Nucleus accumbens (tissue), 56 donors: ENCODE measurements at places on chromosomes 11 and 22.
A peak's percentile ranks its signal among the peaks of the same experiment; 100 is the strongest.

DNA sequence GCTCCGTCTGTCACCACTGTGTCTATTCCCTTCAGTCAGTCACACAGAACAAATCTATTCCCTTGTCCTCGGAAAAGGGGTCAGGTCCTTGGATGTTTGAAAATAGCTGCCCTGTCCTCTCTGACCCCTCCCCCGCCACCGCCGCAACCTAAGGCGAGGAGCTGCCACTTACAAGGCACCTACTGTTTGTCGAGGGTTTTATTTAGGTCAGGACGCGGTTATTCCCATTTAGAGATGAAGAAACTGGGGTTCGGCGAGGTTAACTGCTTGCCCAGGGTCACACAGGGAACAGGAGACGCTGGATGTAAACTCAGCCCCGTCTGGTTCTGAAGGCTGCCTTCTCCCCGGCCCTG is 1468.1 kb downstream of the BRD1 start:
- DNase-seq = no peak

- no peak for DNase-seq
Measured at GRCh38 chr11:10488934-10489691, 34.0 kb downstream of the AMPD3 start.

DNA sequence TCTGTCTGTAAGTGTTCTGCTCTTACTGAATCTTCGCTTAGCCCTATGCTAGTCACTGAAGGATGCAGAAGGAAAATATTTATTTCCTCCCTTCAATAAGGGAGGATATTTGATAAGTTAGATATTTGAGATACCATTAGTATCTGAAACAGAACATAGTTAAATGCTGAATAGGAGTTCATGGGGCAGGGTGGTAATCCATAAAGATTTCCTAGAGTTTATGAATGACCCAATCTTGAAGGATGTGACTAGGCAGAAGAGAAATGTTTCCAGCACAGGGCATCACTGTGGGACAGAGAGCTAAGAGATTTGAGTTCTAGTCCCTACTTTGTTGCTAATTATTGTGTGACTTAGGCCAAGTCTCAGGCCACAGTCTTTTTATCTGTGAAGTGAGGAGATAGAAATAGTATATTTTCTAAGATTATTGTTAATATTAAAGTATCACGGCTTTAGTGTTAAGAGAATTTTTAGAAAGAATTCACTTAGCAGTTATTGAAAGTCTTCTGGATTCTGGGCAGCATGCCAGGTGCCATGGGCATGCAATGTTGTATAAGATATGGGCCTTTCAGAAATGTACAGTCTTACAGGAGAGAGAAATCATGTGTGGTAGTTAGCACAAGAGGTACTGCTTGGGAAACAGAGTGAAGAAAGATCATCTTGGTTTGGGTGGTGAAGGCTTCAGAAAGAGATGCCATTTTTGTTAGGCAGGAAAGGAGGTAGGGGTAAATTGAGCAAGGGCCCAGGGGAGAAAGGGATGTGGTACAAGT is 24.0 kb downstream of the SWAP70 start:
- no peak for DNase-seq

DNA sequence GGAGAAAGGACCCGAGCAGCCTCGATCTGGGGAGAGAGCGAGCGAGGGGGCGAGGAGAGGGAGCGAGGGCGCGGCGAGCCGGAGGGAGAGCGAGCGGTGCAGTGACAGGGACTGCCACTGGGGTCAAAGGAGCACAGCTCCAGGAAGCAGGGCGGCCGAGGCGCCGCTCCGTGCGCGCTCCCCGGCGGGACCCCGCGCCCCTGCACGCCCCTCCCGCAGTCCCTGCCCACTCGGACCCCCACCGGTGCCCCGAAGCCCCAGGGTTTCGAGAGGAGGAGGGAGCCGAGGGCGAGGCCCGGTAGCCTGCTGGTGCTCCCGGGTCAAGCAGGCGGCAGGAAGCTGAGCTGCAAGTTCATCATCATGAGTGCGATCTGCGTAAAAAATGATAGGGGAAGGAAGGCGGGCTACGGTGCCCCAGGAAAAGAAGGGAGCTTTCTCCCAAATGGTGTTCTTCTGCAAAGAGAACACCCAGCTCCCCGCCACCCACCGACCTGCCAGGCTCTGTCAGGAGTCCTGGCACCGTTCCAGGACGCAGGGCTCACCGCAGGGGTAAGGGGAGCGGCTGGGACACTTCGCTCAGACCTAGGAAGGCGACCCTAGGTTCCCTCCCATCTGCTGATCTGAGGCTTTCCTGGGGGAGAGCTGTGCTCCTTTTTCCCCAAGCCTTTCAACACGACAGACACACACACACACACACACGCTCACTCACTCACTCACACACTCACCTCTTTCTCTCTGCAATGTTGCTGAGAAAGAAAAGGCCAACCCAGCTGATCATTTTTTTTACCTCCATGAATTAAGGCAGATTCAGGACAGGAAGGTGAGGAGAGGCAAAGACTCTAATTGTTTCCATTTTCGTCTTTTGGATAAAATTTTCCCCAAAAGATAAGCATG is at the start of gene MPPED2:
Gene MPPED2, minus strand, starts transcription at position 103 of the 894 bp plus-strand sequence. CDS start 5,980 bp downstream, outside the sequence.
- DNase-seq = peak; percentile 75

DNA sequence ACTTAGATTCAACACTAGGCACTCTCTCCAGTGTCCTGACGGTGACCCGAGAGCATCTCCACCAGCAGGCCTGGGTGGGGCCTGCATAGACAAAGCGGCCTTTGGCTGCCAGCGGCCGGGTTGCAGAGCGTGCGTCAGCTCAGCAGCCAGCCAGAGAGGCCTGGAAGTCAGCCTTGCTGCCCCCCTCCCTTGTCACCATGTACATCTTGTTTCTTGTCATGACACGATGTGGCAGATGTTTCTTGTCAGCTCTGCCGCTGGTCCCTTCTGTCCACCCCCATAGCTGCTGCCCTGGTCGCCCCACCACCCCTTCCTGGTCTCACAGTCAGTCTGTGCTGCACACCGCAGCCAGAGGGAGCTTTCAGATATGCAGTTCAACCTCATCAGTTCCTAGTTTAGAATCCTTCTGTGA is 33.1 kb upstream of the CBX7 start:
- DNase-seq = peak; percentile 43

GRCh38 chr22:39252461-39253434 is 8.0 kb upstream of the PDGFB start:
- DNase-seq = no peak

GRCh38 chr22:39924286-39924685 is 23.4 kb downstream of the GRAP2 start:
- DNase-seq = no peak

GRCh38 chr11:94132152-94132558 is 3.5 kb downstream of the PANX1 start:
- DNase-seq = no peak

DNA sequence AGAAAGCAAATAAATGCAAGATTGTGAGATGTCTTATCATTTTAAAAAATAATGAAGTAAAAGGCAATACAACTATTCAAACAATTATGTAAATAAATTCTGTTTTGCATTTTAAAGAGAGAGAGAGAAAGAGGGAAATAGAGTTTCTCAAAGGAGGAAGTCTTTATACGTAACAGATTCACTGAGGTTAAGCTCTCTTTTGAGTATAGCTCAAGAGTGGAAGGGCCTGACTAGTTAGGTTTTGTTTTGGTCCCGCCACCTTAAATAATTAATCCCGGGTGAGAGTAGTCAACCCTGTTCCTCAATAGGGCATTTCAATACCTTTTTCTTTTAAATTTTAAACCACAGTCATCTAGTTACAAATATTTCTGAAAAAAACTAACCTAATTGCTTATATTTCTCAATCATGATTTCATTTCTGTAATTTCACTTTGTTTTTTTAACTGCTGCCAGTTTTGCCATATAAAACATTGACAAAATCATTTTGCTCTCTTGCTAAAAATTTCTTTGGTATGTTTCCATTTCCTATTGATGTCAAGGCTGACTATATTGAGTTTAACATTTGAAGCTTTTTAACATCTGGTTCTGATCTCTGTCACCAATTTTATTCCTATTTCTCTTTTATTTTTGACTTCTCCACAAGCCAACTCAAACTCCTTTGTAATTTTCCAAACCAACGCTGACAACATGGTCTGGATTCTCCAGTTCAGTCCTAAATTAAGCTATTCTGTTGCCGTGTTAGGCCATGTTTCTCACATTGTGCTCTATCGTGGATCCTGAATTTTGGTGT is 10.3 kb downstream of the OR10D3 start:
- DNase-seq = no peak

DNA sequence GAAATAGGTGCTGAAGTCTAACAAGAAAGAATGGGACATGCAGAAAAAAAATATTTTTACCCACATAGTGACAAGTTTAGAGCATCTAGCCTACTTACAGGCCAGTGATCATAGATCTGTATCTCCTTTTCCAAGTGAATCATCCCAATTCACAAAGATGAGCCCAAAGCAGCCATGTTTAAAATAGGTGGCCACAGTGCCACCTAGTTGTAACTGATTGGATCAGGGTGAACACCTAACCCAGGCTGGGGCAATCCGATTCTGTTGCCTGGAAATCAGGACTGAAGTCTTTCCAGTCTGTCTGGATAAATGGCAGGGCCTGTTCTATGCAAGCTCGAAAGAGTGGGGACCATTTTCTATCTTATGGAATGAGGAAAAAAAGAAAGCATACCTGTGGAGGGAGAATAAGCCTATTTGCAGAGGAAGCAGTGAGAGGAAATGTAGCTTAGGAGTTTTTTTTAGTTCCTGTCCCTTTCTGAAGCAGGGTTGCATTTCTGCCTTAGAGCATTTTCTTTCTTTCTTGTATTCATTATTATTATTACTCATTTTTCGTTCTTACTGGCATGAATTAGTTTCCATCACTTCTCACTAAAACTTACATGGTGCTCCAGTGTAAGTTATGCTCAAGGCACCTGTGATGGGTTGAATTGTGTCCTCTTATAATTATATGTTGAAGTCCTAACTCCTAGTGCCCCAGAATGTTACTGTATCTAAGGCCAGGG is 113.2 kb upstream of the RAG2 start:
- no peak for DNase-seq

GRCh38 chr11:126088999-126089398 is 26.3 kb upstream of the CDON start:
- DNase-seq = no peak

GRCh38 chr11:100675115-100675650 is 11.9 kb upstream of the ARHGAP42 start:
- no peak for DNase-seq

- DNase-seq = no peak
Measured at GRCh38 chr11:77446911-77447629, 26.8 kb downstream of the PAK1 start.

DNA sequence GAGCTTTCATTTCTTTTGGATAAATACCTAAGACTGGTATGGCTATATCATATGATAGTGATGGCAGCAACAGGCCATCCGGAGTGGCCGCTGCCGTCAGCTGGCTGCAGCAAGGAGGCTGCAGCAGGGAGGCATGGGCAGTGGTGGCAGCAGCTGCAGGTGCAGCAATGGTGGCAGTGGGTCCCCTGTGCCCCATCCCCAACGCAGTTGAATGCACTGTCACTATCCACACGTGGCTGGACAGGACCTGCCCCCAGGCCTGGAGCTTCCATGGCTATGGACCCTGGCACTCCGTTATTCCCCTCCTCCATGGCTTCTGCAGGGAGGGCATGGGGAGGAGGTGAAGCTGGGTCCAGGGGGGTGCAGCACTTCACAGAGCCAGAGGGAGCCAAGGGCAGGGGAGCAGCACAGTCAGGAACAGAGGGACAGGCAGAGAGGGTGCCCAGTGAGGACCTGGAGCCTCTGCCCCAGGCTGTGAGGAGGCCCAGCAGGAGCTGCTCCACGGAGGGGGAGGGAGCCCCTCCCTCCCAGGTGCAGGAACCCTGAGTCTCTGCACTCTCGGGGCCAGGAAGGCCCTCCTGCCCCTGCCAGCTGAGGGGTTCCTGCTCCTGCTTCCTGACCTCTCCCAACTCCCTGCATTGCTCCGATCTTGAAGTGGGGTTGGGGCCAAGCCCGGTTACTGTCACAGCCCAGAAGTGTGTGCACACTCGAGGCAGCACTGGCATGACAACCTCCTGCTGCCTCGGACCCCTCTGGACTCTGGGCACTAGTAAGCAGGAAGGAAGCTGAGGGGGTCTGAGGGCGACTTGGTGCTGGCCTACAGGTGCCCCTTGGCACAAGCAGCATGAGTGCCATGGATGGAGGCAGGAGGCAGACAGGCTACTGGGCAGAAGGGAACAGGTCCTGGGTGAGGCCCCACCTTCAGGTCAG is 466.3 kb downstream of the GUCY1A2 start:
- DNase-seq = no peak

- DNase-seq = no peak
Measured at GRCh38 chr11:55942785-55943392, 6.7 kb upstream of the OR5I1 start.

GRCh38 chr22:46676881-46677280 is 56.7 kb downstream of the GRAMD4 start:
- no peak for DNase-seq

DNA sequence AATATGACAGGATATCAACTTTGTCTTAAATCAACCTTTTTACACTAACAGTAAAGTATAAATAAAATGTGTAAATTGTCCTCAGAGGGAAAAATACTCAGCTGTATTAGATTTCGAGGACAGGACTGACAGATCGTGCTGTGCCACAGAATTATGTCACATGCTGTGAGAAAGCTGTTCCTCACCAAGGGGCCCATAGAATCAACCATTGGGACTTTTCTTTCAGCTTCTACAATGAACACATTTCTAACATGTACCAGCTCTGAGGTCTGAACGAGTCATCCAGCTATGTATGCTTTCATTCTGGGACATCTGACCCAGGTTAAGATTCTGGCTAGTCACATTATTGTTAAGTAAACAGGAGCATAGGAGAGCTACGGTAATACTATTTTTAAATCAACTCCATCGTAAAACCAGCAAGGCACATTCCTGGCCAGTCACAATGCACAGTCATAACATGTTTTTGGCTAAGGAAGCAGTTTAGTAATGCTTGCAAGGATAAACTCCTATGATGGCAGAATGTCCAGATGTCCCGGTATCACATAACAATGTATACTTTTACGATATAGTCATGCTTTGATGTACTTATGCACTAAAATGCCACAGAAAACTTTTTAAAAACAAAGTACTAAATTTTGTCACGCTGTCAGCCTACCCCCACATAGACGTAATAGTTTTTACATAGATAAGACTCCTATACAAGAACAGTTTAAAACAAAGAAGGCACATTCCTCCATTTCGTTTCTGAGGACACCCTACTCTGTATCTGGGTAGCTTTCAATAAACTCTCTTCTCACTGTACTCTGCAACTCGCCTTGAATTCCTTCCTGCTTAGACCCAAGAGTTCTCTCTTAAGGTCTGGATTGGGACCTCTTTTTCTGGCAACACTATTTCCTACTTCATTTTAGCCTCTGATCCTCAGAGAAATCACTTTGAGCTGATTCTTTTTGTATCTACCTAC is 27.4 kb downstream of the ZNF214 start:
- DNase-seq = no peak

GRCh38 chr22:26646158-26646557 is 11.2 kb upstream of the MIAT start:
- no peak for DNase-seq

DNA sequence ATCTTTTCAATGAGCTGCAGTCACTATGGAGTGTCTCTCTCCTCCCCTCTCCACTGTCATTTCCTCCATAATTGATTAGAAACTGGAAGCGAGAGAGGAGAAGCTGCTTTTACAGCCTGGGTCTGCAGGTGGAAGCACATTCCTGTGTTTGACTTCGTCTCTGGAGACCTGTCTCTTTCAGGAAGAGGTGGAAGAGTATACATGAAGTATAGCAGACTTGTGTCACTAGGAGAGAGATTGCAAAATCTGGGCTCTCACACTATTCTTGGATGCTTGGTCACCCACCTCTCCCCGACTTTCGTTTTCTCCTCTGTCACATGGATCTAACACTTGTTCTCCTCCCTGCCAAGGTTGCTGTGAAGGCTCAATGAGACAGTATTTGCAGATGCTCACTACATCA is 323.3 kb downstream of the NTM start:
- DNase-seq = no peak

GRCh38 chr11:33368931-33369330 is 111.8 kb downstream of the HIPK3 start:
- DNase-seq = no peak

- no peak for DNase-seq
Measured at GRCh38 chr11:121890377-121890776, 225.6 kb downstream of the BLID start.
